ENCODE measurements at places on chromosomes 12 and 14.

GRCh38 chr14:40464531-40464930, 1032.3 kb upstream of the FBXO33 start:
- no peak for DNase-seq

- no peak for DNase-seq
Observed at GRCh38 chr12:42963988-42964387, 374.4 kb upstream of the PRICKLE1 start.

DNA sequence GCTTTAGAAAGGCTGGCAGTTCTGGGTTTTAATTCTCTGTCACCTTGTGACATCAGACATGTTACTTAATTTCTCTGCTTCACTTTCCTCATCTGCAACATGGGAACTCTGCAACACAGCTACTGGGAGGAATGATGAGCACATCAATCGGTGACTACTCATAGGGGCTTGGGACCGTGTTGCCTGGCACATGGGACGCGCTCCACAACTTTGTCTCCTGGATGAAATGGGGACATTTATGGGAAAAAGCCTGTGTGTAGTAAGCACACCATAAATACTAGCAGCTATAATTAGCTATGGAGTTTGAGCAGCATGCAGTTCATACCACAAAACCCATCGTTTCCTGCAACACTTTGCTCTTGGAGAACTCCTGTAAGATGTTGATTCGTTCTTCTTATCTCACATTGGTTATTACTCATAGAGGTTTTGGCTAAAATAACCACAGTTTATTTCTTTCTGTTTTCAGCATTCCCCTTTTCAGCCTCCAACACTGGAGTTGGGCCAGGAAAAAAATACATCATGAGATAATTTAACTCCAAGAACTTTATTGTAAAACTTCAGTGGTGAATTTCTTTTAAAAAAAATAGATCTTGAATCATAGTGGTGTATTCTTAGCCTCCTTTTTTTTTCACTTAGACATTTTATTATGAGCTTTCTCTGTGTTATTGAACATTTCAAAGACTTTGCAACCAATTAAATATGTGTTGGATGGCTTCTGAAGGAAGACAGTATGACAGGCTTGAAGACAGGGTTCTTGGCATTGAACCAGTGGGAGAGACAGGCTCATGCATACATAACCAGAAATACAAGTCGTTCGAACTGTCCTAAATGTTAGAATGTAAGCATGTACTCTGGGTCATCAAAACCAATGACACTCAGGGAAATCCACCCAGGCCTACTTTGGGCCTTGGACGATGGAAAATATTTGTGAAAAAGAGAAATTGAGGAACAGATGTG, 72.7 kb downstream of the RIN3 start:
- DNase-seq: peak; percentile 18

GRCh38 chr12:42162965-42163364, 18.3 kb upstream of the GXYLT1 start:
- no peak for DNase-seq

GRCh38 chr12:59744564-59744963, 148.7 kb downstream of the SLC16A7 start:
- DNase-seq: no peak

DNA sequence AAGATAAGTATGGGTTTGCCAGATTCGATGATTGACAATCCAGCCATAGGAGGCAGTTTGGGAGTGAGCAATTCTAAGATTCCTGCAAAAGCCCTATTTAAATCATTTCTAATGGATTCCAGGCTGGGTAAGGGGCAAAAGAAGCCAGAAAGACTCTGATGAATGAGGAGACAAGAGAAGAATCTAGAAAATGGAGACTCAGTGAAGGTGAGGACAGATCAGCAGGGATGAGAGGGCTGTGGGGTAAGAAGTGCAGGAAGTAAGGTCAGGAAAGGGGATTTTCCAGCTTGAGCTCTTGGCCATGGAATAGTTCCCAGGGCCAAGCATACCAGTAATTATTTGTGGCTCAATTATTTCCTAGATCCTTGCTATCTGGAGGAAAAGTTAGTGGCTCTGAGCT, 87.3 kb downstream of the TMX1 start:
- no peak for DNase-seq

DNA sequence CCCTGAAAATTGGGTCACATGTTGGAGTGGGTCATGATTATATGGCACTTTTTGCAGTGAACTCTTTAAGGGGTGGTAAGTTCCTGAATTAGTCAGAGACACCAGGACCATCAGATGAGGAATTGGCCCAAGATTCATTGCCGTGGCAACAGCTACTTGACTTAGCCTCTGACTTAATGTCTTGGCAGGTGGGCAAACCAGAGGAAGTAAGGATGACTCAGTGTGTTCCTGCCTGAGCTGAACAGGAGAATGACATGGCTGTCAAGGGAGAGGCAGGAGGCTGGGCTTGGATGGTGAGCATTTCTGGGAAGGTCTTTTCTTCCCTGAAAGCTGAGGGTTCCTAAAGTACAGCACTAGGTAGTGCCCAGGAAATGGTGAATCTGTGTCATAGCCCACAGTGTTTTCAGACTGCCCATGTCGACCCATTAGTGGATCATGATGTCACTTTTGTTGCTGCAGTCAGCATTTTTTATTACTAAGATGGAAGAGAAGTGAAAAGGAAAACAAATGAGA, 170.1 kb upstream of the PWP1 start:
- DNase-seq: no peak

DNA sequence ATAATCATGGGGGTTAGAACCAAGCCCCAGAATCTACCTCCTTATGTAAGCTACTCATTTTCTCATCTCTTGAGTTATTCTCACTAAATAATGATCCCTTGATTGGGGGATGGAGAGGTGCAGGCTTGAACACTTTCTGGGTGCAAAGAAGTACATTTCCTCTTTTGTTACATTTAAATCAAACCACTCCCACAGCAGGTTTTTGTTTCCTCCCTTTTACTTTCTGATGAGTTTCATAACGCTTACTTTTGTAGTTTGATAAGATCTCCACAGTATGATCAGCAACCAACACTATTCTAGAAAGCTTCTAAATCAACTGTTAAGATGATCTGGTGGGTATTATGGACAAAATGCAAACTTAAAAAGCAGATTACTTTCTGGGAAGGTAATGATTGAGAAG, 20.5 kb downstream of the VCPKMT start:
- DNase-seq: no peak

DNA sequence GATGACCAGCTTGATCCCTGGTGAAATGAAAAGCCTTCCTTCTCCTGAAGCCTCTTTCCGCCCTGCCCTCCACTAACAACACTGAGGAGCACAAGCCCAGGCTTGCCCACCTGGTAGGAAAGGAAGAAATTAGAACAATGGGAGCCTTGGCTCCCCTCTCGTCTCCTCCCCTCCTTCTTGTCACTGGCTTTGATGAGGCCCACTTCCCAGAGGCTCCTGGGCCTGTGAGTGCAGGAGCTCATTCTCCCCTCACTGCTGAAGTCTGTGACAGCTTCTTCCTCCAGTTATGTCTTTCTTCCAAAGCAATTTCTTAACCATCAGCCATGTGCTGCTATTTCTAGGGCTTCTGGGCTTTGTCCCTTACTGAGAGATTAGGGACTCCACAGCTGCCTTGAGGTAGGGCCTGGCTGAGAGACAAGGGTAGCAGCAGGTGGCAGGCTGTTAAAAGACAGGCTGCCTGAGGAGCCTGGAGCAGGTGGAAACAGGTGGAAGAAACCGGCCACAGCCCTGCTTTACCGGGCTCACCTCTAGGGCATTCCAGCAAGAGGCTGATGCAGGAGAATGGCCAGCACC, 53.6 kb upstream of the SRSF5 start:
- DNase-seq: no peak

- no peak for DNase-seq
Observed at GRCh38 chr12:16299403-16299802, 21.9 kb upstream of the SLC15A5 start.

- no peak for DNase-seq
Observed at GRCh38 chr12:10189653-10190052, 10.8 kb downstream of the TMEM52B start.

GRCh38 chr12:84842406-84843013, 70.1 kb downstream of the SLC6A15 start:
- peak; percentile 48 for DNase-seq

- DNase-seq: no peak
Observed at GRCh38 chr14:22996768-22997654, 12.9 kb downstream of the C14orf93 start.

DNA sequence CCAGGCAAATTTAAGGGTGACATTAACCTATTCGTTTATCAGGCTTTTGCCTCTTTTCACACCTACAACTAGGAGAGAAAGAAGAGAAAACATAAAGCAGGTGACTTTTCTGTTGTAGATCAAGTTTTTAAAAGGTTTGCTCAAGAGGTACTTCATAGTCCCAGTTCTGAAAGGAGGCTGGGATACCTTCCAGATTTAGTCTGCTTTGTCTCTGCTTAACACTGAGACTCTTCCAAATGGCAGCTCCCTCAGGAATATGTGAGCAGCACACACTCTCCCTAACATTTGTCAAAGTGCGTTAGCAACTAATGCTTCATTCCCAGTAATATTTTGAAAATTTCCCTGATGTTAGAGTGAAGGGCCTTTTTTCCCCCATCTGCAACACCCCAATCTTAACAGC, 133.7 kb upstream of the RASSF8 start:
- no peak for DNase-seq

DNA sequence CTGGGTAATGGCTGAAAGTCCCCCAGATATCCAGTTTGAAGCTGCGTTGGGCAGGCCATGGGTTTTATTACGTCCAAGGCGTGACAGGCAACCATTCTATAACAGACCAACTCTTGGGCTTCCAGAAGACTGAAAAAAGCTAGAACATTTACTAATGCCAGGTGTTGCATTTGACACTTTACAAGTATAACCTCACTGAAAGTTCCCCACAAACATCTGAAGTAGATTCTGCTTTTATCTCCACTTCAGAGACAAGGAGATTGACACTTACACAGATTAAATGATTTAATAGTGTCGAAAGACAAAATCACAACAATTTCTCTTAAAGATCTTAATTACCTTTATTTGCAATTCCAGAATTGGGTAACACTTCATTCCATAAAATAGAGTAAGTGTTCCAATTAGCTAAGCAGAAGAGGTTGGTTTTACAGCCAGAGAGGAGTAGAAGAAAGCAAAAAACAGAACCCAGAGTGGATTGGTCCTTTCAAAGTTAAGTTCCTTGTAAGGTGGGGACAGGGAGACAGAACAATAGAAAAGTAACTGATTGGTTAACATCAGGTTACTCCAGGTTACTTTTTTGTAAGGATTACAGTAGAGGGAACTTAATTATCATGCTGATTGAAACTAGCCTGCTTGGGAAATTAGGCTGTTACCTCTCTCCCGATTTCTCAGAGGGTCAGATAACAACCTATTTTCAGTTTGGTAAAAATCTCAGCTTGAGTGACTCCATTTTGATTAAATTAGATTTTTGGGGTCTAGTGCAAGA, 11.3 kb downstream of the SOCS2 start:
- DNase-seq: no peak

DNA sequence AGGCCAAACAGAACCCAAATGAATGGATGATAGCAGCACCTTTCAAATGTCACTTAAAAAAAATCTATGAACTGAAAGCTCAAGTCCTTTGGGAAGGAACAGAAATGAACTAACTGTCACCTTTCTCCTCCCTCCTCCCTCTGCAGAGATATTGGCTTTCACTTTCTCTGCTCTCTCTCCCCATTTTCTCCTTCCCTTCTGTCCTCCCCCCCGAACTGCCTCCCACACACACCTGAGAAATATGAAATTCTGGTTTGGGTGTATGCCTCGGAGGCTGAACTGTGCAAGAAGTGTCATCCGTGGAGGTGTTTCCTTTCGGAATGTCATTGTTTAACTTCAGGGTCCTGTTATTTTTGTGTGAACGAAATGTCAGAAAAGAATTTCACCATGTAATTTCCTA, 87.8 kb downstream of the NEDD1 start:
- no peak for DNase-seq

GRCh38 chr12:66337381-66338010, 35.2 kb downstream of the HELB start:
- DNase-seq: no peak

- DNase-seq: no peak
Observed at GRCh38 chr12:14619741-14620501, 52.2 kb upstream of the PLBD1 start.

GRCh38 chr14:67883717-67884116, 64.1 kb downstream of the RAD51B start:
- no peak for DNase-seq

GRCh38 chr12:55385891-55386290, 14.4 kb upstream of the OR6C65 start:
- DNase-seq: no peak

GRCh38 chr14:75196468-75196867, 20.1 kb upstream of the TMED10 start:
- no peak for DNase-seq

- no peak for DNase-seq
Observed at GRCh38 chr12:124378926-124379325, 84.0 kb downstream of the RFLNA start.

GRCh38 chr14:100845341-100845740, 19.4 kb downstream of the MEG3 start:
- no peak for DNase-seq

GRCh38 chr14:73460691-73461127, 2.4 kb upstream of the NUMB start:
- no peak for DNase-seq

- DNase-seq: no peak
Observed at GRCh38 chr12:43097471-43097870, 454.5 kb downstream of the ADAMTS20 start.

DNA sequence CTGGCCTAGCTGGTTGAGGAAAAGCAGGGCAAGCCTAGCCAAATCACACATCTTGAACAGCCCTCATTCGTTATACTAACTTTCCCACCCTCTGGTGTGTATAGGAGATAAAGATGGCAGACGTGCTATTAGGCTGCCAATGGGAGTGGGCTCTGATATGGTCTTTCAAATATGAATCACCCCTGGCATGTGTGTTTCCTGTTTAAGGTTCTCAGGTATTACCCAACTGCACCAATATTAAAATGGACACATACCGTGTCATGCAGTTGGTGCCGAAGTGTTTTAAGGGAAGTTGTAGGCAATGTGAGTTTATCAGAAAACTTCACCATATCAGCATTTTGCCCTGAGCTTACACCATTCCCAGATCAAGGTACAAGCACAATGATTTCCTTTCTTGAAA, 33.4 kb downstream of the CHST11 start:
- no peak for DNase-seq

DNA sequence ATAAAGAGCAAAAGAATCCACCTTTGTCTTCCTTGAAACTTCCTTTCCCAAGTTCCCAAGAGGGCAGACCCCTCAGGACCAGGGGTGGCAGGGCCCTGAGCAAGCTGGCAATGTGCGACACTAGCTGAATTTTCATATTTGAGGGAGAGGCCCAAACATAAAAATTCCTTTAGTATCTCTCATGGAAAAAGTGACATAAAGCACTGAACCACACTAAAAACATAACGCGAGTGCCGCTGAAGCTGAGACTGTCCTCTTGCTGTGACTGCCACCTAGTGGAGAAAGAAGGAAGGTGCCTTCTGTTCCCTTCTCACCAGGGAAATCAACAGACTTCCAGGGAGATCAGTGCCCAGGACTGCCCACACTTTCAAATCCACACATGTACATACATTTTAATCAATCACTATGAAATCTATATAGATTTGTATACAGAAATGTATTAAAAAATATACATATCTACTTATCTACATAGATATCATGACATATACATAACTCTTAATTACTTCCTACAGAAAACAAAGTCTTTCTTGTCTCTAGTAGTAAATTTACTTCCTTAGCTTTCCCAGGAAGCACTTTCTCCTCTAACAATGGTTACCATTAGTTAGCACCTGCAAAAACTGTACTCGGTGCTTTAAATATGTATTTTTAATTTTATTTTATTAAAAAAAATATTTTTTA, 53.8 kb downstream of the SSH1 start:
- DNase-seq: peak; percentile 70

GRCh38 chr12:3014641-3015040, 55.4 kb downstream of the TEAD4 start:
- no peak for DNase-seq

All from SK-N-MC (cell line).